ACHN (cell line): ENCODE measurements at places on chromosomes 12 and 14.

DNA sequence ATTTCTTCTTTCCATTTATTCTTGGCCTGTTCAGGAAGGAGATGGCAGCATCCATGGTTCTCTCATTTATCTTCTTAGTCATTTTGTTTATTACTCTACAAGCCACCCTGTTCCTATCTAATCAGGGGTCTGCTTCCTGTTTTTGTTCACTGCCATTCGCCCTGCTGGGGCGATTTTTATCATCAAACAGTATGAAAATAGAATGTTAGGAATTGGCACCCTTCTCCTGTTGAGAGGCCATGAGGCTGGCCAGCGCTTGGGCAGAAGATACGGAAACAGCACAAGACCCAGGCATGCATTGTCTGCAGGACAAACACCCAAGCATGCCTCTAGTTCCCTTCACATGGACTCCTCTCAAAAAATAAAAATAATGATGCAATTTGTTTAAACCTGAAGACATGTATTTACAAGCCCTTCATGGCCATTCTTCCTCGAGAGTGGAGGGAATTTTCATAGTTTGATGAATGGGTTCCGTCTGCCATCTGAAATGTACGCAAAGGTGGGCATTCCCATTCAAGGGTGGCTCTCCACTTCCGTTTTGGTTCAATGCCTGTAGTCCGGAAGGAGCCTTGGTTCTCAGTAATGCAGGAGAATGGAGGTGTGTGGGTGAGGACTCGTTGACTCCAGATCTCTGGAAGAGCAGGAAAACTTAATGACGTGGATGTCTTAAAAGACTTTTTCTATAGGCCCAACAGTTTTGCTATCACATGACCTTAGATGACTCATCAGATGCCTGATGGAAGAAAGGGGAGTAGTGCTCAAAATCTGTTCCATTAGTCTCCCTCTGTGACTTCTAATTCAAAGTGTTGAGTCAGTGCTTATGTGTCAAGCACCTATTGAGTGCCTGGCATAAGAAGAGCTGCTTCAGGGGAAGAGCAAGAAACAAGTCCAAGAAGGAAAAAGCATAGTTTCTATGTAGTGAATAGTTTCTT lies 252.4 kb upstream of the TBX3 start:
- no peak for DNase-seq

GRCh38 chr12:53899230-53899629 lies 39.4 kb upstream of the HOXC13 start:
- no peak for DNase-seq

GRCh38 chr12:5807090-5807414 lies 138.0 kb downstream of the ANO2 start:
- DNase-seq, result peak; percentile 100

DNA sequence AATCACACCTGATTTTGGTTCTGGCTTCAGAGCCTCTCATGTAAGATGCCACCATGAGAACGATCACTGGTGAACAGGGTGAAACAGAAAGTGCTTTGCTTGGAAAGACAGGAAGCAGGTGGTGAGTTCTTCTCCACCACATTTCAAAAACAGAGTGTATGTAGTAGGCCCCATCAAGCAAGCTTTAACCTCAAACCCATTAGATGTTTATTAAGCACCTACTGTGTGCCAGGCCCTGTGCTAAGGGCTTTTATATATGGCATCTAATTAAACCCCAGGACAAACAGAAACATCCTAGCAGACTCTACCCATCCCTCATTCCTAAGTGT lies 47.8 kb upstream of the MED13L start:
- no peak for DNase-seq

DNA sequence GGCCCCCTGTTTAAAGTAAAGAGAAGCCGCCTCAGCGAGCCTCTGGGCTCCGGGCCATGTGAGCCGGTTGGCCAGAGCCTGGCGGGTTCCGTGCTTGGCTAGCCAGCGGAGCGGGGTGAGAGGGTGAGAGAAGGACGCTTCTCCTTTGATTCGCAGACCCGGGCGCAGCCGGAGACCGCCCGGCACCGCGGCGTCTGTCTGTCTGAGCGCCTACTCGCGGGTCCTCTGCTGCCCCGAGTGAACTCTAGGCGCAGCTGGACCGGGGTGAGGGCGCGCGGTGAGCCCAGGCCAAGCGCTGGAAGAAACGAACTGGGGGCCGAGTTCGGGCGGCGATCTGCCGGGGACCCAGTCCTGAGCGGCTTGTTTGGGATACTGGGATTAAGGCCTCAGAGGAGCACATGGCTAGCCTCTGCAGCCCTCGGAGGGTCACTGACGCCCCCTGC lies 41.4 kb upstream of the TBX5 start:
- DNase-seq, result no peak

GRCh38 chr14:37434867-37435266 lies 160.2 kb downstream of the FOXA1 start:
- no peak for DNase-seq

DNA sequence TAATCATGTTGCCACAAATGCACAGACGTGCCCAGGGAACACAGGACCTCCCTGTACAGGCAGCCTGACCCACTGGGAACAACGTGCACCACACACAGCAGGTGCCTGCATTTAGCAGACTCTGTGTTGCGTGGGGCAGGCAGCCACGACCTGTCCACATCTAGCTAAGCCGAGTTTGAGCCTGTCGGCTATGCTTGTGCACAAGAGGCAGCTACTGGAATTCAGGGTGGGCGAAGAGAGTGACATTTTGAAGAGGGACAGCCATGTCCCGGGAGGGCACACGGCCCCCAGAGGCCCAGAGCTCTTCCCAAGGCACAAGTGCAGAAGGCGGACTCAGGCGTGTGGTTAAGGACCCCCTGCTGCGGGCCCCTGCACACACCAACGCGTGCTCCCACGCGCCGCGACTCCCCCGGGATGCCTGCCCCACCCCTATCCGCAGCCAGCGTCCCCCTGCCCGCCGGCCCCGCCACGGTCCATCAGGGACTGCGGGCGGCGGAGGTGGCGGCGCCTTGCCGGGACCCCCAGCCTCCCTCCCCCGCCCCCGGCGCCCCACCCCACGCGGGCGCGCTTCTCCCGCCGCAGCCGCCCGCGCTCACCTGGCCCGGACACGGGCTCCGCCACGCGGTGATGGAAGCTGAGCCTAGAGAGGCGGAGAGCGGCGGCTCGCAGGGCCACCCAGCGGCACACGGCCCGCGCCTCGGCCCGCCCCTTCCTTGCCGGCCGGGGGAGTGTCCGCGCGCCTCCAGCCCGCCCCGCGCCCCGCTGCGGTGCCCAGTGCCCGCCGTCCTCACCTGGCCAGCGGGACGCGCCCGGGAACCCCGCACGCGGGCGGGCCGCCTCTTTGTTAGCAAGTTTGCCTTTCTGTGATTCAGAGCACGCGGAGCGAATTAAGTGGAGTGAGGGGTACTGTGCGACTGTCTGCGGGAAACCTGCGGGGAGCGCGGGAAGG lies 125.3 kb upstream of the PRMT8 start:
- peak; percentile 46 for DNase-seq

DNA sequence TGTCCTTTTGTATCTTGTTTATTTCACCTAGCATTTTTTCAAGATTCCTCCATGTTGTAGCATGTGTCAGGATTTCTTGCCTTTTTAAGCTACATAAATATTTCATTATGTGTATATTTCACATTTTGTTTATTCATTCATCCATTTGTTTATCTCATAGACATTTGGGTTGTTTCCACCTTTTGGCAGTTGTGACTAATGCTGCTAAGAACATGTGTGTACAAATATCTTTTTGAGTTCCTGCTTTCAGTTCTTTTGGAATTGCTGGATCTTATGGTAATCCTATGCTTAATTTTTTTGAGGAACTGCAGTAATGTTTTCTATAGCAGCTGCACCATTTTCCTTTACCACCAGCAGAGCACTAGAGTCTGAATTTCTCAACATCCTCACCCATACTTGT lies 62.4 kb downstream of the SCN8A start:
- DNase-seq, result no peak

DNA sequence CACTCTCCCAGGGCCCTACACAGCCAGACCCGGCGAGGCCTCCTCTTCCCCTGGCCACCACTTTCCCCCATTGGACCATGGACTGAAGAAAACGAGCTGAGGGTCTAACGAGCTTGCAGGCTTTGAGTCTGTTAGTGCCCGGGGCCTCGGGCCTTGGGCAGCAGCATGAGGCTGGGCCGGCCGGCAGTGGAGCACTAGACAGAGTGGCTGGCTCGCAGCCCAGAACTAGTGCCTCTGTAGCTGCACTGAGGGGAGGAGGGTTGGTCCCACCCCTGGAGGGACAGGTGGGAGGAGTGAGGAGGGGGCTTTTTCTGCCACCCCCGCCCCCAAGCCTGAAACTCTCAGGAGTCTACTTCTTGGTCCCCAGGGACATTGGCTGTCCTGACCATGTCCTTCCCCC lies 38.7 kb downstream of the SLC6A12 start:
- no peak for DNase-seq

- DNase-seq, result peak; percentile 65
Observed at GRCh38 chr12:12722435-12723148, 5.4 kb downstream of the CDKN1B start.

DNA sequence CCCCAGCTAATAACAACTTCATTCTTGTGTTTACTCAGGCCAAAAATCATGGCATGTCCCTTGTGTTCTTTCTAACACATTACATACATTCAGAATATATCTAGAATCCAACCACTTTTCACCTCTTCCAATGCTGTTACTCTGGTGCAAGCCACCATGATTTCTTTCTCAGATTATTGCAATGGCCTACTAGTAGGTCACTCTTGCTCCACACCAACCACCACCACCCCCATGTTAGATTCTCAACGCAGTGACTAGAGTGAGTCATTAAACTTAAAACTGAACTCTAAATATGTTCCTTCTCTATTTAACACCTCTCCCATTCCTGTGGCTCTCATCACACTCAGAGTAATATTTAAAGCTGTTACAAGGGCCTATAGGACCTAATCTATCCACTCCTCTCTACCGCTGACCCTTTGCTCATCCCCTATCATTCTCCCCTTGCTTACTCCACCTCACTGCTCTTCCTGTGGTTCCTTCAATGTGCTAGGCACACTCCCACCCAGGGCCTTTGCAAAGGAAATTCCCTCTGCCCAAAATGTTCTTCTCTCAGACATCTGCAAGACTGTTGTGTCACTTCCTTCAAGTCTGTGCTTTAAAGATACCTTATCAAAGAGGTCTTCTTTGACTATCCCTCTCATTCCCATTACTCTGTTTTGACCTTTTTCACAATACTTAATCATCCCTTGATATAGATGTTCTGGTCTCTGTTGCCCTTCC lies 6.6 kb downstream of the RTN1 start:
- DNase-seq, result no peak

DNA sequence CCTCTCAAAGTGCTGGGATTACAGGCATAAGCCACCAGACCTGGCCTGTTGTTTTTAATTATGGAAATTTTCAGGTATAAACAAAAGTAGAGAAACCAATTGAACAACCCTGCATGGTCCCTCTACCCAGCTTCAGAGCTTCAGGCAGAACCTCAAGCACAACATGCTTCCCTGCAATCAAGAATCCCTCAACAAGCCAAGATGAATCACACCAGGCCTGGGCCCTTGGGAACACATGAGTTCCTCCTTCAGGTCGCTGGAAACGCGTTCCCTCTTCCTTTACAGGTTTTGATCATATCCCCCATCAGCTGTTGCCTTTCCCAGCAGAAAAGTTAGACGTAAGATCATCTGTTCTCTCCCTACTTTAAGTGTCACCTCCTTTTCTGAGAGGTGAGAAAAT lies 20.5 kb upstream of the CORO1C start:
- DNase-seq, result no peak

DNA sequence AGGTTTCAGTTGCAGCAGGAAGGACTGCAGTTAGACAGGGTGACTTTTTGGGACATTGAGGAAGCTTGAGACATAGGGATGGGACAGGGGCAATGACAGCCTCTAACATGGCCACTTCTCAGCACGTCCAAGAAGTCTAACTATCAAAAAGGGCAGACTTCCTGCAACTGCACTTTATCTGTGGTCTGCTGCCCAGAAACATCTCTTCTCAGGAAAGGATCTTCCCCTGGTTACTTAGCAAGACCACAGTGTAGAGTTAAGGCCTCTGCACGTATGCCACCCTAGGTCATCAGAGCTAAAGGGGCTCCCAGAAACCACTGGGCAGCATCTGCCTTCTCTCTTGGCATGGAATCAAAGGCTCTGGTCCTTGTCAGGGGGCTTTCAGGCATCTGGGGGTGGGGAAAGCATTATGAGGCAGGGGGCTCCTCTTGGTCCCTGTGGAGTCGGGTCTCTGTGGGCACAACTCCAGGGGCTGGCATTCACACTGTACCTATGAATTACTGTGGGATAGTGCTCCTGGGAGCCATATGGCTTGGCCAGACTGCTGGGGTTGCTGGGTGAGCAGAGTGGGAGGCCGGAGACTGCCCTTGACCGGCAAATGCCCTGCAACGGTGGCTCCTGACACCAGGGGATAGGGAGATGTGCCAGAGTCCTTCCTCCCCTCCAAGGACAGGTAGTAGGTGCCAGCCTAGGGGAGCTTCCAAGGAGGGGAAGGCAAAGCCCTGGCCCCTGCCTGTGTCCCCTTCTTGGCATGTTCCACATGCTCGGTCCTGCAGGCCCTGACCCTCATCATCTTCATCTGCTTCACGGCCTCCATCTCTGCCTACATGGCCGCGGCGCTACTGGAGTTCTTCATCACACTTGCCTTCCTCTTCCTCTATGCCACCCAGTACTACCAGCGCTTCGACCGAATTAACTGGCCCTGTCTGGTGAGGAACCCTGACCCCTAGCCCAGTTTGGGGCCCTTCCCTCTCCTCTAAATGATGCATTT lies 1.0 kb downstream of the CMTM5 start:
- DNase-seq, result no peak

GRCh38 chr14:95533822-95534221 lies 1.0 kb upstream of the GLRX5 start:
- no peak for DNase-seq

DNA sequence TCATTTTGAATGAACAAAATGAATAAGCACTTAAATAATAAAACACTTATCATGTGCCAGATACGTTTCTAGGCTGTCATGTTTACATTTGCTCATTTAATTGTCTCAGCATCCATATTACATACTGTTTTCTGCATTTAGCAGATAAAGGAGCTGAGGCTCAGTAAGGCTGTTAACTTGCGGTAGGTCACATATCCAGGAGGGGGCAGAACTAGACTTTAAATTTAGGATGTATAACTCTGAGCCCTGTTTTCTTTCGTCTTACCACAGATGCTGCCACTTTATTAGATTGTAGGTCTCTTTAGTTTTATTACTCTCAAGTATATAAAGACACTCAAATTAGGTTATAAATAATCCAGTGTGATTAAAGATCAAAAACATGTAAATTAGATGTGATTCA lies 17.7 kb downstream of the IRAK4 start:
- peak; percentile 62 for DNase-seq

DNA sequence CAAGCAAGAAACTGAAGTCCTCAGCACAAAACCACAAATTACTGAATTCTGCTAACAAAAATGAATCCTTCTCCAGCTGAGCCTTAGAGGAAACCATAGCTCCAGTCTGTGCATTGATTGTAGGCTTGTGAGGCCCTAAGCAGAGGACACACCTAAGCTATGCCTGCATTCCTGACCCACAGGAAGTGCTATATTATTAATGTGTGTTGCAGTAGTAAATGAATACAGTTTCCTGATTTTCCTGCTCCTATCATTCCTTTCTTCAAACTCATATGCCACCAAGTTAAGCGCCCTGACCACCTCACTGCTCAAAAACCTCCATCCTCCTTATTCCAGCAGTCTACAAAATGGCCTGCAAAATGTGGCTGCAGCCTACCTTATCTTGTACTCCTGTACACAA lies 151.9 kb upstream of the ABCD2 start:
- DNase-seq, result no peak

- no peak for DNase-seq
Observed at GRCh38 chr12:62003701-62004100, 256.5 kb upstream of the USP15 start.
